GM12878 (cell line): ENCODE measurements at places on chromosomes 11 and 22.

DNA sequence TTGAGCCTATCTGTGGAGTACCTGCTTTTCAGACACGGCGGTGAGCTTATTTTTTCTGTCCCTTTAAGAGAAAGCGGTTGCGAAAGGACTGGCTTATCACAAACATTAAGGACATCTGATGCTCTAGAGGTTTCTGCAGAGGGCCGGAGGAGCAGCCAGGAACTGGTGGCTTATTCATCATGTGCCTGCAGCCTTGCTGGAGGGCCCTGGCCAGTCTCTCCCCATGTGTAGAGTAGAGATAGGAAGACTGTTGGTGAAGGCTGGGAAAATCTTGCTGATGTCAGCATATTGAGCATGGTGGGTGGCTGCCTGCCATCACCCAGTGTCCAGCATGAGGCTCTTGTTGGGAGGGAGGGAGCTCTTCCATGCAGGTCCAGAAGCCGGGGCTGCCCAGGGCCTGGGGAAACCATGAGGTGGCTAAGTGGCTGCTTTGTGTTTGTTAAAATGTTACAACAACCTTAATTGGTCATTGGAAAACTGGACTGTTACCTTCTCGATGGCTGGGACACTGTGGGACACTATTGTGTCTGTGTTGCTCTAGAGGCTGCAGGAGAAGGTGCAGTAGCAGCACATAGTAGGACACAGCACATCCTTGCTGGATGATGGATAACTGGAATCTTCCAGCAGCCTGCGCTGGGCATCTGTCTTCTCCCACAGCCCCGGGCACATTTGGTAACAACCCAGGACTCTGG, 54.3 kb downstream of the TSPAN18 start:
- DNase-seq, result no peak

DNA sequence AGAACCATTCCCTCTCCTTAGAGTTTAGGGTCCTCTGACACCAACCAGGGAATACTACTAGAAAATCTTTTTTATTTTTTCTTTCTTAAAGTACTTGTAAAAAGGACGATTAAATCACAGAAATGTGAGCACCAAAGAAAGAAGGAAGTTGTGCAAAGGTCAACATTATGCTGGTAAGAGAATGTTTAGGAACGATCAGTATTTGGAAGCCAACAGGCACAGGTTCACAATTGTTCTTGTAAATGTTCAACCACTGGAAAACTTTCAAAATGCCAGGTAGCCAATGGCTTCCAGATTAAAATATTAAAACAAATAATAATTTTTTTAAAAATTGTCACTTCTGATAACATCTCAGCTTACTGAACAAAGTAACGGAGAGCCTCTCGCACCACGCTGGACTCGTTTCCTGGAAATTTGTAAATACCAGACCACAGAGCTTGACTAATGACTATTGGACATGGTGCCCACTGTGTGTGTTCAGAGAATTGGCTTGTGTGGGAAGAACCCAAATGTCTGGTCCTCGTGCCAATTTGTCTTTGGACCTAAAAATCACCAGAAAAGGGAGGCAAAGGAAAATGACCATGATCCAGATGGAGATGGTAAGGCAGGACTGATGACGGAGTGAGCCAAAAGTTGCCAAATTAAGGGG, 20.8 kb downstream of the COMMD9 start:
- DNase-seq, result no peak

DNA sequence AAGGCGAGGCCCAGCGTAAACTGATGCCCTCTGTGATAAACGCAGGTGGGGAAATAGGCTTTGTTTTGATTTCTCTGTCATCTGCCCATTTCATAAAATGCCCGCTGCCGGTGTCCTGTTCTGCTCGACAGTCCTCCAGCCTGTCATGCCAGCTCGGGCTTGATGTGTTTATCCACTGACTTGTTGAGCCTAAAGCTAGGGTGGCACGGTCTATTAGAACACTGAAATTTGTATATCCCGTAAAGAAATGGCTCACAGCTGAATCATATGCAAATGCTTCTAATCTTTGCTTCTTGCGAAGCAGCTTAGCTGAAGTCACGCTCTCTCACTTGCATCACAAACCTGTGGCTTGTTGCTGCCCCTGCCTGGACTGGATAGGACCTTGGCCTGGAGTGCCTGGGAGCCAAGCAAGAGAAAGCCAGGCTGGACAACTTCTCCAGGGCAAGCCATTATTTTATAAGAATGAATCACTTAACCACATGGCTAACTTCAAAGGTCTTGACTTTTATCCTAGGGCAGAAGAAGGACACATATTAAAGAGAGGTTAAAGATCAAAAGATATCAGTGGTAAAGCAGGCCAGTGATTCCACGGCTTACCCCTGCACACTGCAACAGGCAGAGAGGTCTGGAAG, 33.1 kb downstream of the EHF start:
- DNase-seq, result no peak

DNA sequence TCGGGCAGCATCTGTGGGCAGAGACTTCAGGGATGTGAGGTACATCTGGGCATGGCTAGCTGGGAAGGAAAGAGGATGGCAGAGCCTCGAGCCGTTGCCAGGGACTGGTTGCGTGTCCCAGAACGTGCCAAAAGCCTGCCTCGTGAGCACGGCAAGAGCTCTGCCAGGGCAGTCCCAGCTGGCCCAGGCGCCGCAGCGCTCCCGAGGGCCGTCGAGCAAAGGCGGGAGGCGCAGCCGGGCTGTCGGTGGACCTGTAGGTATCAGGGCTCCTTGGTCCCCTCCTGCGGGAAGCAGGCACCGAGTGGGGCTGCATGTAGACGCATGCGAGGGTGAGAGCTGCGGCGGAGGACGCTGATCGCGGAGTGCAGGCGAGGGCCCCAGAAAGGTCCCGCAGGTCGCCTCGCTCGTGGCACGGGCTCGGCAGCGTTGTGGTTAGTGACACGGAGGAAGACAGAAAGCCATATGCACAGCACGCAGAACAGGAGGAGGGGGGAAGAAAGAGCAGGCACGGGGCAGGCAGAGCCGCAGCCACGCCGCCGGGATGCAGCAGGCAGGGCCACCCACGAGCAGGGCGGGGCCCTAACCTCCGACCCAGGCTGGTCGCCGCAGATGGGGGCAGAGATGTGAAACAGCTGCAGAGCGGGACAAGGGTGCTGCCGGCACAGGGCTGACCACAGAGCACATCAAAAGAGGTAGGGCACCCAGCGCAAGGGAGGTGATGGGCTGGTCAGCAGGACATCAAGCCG, 18.0 kb downstream of the LSP1 start:
- no peak for DNase-seq

- no peak for DNase-seq
These were observed 199.9 kb downstream of the CWF19L2 start for GRCh38 chr11:107257710-107258109.
